Stimulated activated CD8-positive, alpha-beta memory T cell treated with anti-CD3 and anti-CD28 coated beads, Interleukin-2, amount 100 ng/mL, for 1 hour (primary cell): ENCODE measurements at places on chromosomes 3 and 15.

GRCh38 chr3:172869784-172870518 lies 119.4 kb downstream of the ECT2 start:
- DNase-seq: no peak

GRCh38 chr3:106560451-106560966 lies 691.7 kb upstream of the CBLB start:
- DNase-seq: no peak

DNA sequence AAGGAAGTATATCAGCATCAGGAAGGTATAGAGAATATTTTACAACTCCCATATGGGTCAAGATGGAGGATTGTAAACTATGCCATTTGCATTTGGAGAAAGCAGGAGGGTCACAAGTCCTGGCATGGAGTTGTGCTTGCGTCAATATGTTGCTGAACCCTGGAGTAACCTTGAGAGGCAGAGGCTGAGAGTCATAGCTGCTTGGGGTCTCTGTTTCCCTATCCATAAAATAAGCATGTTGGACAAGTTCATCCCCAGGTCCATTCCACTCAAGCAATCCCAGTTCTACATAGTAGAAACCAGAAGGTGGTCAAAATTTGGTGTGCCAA lies 273.6 kb downstream of the MECOM start:
- DNase-seq: no peak

DNA sequence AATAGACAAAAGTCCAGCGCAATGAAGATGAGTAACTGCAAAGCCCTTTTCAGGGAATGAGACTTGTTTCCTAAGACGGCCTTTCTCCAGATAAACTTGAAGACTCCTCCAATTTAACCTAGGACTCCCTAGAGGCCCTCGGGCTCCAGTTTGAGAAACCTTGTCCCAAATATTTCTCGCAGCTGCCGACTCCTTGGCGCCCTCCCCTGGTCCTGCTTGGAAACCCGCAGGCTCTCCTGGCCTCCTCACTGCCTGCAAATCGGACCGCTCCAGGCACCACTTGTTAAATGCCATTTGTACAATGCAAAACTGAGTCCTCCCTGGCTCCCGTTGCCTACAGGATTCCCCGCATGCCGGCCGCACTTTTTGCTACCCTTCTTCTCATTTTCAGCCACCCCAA lies 36.8 kb downstream of the MUC4 start:
- DNase-seq: no peak

DNA sequence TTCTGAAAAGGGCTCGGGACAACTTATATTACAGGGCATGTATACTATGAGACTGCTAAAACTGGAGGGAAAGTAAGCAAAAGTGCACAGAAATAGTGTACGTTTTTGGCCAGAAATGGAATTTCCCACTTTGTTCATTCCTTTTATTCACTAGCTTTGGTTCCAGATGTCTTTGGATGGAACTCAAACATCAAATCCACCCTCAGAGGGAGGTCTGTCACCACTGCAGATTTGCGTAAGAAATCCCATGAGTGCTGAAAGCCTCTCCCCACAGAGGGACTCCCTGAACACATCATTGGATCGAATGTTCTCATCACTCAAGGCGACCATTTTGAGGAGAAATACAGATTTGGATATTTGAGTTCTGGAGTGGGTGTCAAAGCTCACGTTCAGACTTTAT lies 71.6 kb downstream of the FEM1B start:
- DNase-seq: no peak

DNA sequence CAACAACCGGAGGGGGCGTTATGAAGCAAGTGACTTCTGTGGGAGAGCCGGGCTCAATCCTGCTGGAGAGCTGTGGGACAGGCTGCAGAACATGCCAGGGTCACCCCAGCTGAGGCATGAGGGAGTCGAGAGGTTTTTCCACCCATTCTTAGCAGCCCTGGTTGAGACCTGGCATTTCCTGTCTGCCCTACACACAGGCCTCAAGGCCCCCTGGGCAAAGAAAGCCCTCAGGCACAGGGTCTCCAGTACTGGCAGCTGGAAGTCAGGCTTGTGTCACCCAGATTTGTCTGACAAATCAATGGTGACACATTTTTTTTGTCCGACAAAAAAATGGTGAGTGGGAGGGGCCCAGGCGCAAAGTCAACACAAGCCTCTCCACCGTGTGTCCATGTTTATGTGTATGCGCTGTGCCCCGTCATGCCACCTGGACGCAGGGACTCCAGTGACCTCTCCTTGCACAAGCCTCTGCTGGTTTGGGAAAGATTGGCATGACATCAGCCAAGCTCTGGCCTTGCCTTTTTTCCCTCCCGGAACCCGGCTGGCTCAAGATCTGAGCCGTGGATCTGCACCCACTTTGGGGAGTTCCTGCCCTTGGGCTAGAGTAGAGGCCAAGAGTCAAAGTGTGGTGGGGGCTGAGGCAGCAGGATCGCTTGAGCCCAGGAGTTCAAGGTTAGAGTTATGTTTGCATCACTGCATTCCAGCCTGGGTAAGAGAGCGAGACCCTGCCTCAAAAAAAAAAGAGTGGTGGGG lies 20.8 kb upstream of the ALAS1 start:
- DNase-seq: no peak

GRCh38 chr15:35559683-35560082 lies 13.7 kb upstream of the DPH6 start:
- no peak for DNase-seq

- no peak for DNase-seq
Measured at GRCh38 chr3:44584646-44585501, at the start of gene ZNF660. Gene ZNF660, plus strand, starts transcription at chr3:44584964. Its CDS starts 9,230 bp downstream, at chr3:44594194.

DNA sequence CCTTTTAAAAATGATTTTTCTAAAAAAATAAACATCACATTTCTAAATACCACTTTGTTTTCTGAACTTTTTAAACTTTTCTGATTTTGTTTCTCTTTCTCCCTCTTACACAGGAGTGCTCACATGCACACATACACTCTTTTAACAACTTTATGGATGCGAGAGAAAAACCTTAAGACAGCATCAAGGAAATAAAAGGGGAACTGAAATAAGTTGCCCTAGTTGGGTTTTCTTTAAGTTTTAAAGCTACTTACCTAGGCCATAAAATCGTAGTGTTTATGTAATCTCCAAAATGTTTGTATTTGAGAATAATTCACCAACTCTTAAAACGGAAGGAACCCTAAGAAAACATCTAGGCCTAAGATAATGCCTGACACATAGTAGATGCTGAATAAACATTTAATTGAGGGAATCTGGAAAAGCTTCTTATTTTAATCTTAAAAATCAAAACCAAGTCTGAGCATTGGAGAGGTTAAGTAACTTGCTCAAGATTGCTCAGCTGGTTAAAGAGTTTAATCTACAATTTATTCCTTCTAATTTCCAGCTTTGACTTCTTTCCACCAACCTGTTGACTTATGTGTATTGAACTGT lies 1.2 kb upstream of the BBX start:
- DNase-seq: no peak

DNA sequence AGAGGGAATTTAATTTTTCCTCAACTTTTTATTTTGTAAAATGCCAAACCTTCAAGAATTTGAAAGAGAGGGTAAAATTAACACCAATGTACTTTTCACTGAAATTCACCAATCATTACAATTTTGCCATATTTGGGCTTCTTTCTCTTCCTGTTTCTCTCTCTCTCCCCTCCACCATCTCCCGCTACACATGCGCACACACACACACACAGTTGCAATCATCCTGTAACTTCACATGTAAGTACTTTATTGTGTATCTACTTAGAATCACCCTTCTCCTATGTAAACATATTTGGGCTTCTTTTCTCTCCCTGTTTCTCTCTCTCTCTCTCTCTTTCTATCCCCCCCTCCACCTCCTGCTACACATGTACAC lies 7.4 kb downstream of the ARL14 start:
- DNase-seq: no peak

DNA sequence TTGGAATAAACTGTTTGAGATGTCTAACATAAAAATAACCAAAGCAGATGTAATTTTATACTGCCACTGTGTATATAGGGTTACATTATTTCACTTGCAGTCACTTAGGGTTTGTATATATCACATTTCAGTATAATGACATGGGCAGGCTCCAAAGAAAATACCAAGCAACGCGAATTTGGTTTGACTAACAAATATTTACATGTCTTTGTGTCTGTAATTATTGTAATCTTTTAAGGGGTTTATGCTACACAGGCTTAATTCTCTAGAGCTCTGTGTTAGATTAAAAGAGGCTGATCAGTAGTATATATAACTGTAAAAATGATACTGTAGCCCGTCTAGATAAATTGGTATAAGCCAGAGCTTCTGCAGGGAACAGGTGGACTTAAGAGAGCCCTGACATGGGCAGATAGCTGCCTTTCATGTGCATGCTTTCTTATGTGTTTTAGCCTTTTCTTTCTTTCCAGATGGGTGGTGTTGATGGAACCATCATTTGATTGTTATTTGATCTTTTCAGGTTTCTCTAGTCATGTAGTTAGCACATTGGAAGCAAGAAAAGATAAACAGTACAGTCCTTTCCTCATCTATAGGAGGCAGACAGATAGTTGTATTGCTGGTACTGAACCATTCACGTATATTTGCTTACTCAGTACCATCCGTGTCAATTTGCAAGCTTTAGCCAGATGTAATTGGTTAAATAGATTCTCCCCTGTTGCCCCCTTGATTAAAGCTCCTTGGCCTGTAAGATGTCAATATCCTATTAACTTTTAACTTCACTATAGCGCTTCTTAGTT lies 86.1 kb downstream of the GALK2 start:
- DNase-seq: no peak

GRCh38 chr15:89500397-89501270 lies 4.3 kb upstream of the RHCG start:
- DNase-seq: no peak

DNA sequence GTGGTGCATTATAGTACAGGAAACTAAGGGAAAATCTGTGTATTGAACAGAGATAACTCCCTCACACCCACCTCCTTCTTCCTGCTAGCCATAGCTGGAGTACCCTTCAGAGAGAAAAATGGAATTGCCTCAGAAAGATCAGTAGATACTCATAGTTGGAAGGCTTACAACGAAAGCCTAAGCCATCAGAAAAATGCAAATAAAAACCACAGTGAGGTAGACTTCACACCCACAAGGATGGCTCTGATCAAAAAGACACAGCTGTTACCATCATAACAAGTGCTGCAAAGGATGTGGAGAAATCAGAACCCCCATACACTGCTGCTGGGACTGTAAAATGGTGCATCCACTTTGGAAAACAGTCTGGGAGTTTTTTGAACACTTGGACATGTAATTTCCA lies 7.4 kb upstream of the DLG1 start:
- no peak for DNase-seq

- no peak for DNase-seq
Measured at GRCh38 chr3:53531749-53532148, 37.3 kb downstream of the CACNA1D start.
